ENCODE measurements at places on chromosomes 6 and 20.

GRCh38 chr6:91437315-91437729 is 850.5 kb upstream of the MAP3K7 start:
- no peak for DNase-seq

GRCh38 chr6:169701311-169701953 is 397 bp downstream of the WDR27 start:
- DNase-seq: no peak

- DNase-seq: peak; percentile 29
Observed at GRCh38 chr20:48008850-48009515, 223.7 kb upstream of the SULF2 start.

- DNase-seq: no peak
Observed at GRCh38 chr20:53068241-53068640, 96.1 kb downstream of the TSHZ2 start.

- no peak for DNase-seq
Observed at GRCh38 chr6:107807196-107807811, 16.8 kb downstream of the SCML4 start.

DNA sequence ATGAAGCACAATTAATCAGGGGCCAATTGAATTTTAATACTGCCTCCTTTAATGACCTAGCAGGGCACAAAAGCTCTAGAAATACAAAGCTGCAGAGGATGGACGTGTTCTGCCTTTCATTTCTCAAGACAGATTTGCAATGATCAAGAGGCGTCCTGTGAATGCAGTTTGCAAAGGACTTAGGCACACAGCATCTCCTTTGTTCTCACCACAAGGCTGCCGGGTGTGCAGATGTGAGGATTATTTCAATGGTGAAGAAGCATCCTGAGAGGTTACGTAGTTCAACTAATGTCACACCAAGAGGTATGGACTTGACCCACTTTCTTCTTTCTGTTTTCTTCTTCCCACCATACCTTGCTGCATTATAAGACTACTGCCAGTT is 42.9 kb upstream of the SPTLC3 start:
- DNase-seq: no peak

DNA sequence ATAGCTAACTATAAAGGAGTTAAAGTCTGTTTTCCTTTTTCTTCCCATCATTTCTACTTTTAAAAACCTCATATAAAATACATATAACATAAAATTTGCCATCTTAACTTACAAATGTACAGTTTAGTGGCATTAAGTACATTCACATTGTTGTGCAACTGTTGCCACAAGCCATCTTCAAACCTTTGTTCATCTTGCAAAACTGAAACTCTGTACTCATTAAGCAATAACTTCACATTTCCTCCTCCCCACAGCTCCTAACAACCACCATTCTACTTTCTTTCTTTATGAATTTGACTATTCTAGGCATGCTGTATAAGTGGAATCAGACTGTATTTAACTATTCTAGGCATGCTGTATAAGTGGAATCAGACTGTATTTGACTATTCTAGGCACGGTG is 4.5 kb downstream of the CCDC170 start:
- peak; percentile 52 for DNase-seq

- DNase-seq: peak; percentile 58
Observed at GRCh38 chr6:14276667-14277404, 159.3 kb downstream of the CD83 start.

- peak; percentile 22 for DNase-seq
Observed at GRCh38 chr6:42599558-42599957, 35.7 kb downstream of the UBR2 start.

DNA sequence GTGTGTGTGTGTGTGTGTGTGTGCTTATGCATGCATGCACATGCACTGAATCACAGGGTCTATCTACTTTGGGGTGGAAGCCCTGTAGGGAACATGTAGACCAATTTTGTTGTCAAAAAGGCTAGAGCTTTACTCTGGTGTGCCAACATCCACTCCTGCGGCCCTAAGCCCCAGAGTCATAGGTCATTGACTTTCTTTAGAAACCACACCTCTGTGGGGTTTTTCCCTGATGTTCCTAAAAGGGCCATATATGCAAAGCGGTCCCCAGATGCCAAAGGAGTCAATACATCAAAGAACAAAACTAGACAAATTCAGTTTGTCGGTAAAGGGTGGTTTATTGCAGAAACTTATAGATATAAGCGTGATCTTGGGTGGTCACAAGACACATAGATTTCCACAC is 29.8 kb upstream of the SLC2A12 start:
- no peak for DNase-seq

GRCh38 chr6:21915707-21916260 is 322.2 kb downstream of the SOX4 start:
- DNase-seq: peak; percentile 26

- DNase-seq: no peak
Observed at GRCh38 chr6:153580776-153581175, 449.7 kb upstream of the RGS17 start.

DNA sequence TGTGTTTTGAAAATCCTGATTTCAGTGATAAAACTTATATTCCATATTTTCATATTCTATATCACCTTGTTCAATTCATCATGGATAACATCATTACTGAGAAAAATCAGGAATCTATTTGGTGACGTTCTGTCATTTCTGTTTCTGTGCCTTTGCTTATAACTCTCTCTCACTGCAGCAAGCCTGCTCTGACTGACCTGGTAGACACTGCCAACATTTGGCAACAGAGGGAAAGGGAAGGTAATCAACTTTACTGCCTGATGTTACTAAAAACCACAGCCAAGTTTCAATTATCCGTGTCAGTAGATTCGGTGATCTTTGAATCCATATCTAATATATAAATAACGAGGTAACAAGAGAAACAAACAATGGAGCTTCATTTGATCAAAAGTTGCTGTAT is 501.9 kb downstream of the LMBRD1 start:
- no peak for DNase-seq

DNA sequence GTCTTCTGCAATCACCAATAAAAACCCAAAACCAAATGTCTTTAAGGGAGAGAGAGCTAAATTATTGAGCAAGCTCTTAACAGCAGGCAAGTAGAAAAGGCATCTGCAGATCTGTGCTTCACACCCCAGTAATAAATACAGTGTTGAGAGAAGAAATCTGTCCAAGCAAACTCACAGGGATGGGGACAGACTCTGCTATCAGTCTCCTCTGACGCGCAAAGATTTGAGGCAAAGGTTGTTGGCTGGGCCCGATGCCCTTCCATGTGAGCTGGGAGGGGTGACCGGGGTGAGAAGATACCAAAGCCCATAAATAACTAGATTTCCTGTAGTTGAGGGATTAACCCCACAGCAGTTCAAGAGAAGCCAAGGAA is 315.2 kb upstream of the SOX4 start:
- DNase-seq: no peak

DNA sequence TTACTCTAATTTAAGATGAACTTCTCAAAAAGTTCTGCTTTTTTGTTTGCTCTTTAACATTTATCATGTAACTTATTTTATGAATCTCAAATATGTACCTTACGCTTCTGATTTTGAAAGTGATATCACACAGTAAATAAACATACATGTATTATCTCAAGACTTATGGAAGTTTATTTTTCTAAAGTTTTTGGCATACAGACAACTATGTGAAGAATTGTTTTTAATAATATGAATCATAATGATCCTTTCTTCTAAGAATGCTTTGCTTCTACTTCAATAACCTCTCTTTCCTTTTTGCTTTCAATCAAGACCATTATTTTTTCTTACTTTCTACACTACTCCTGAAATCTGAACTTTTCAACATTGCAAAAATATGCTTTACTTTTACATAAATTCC is 816.4 kb downstream of the EYS start:
- DNase-seq: peak; percentile 86

DNA sequence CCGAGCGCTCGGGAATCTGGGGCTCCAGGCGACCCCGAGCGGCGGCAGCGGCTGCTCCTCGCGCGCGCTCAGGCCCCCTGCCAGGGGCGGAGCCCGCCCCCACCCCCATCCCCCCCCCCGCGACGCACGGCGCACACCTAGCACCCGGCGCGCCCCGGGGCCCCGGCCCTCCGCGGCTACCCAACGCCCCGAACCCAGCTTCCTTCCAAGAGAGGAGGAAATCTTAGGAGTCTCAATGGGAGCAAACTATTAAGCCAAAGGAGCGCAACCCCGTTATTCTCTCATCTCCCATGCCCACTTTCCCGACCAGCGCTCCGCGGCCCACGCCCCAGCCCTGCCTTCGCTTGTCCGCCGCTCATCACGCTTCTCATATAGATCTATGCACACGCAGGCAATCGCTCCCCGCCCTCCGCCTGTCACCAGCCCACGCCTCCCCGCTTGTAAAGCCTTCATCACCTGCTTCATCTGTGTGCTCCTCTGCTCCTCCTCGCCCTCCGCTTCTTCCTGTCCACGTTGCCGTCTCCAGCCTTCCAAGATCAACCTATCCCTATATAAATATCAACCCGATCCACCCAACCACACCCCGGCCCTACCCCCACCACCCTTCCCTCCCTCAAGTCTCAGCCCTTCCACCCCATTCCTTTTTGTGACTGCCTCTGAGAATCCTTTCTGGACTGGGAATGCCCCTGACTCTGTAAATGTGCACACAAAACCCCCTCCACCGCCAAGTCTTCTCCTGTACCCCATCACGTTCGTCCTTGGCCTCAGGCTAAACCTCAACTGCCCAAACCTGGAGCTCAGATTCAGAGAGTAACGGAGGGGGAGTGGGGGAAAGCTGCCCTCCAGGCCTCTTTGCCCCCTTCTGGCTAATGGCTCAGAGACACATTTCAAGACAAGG is at the start of gene DLK2:
TSS of gene DLK2 (minus strand) at position 18 of the 898 bp plus-strand sequence. CDS start 723 bp downstream, outside the sequence.
- no peak for DNase-seq

GRCh38 chr6:40874495-40874894 is 164.5 kb downstream of the UNC5CL start:
- DNase-seq: peak; percentile 3

- peak; percentile 22 for DNase-seq
Observed at GRCh38 chr6:129812145-129812777, 48.9 kb downstream of the TMEM244 start.

- no peak for DNase-seq
Observed at GRCh38 chr6:7236306-7237209, 76.4 kb downstream of the SSR1 start.

DNA sequence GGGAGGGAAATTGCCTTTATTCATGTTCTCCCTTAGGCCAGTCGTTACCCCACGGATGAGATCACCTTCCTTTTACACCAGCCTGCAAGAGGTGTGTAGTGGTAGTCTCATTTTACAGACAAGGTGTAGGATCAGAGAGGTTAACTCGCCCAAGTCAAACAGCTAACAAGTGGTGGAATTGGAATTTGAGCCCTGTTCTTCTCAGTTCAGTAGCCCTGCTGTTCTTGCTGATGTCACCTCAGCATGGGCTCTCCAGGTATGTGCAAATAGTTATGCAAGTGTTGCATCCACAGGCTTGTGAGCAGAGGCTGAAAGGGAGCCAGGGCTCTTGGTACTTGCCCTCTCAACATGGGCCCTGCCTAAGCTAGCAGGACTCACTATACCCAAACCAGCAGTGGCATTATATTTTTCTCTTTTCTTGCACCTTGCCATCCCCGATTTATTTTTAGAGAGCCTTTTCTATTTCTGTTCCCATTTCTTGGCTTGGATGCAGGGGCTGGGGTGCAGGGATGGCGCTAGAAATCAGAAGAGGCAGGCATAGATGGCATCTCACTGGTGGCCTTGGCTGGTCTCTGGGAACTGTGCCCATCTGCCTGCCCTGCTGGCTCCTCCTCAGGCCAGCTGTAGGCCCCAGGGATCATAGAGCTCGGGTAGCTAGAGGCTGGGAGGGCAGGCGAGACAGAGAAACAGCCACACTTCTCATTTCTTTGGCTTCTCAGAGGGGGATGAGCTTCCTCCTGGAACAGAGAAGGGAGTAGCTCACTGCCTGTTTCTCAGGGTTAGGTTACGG is 18.2 kb downstream of the PPARD start:
- DNase-seq: peak; percentile 90

- DNase-seq: no peak
Observed at GRCh38 chr6:26030716-26031115, 56.5 kb upstream of the HFE start.

- no peak for DNase-seq
Observed at GRCh38 chr6:126531840-126532239, 191.9 kb downstream of the CENPW start.

GRCh38 chr6:83592770-83593394 is 80.5 kb downstream of the PRSS35 start:
- peak; percentile 42 for DNase-seq

- DNase-seq: peak; percentile 52
Observed at GRCh38 chr6:33207552-33208090, 679 bp upstream of the RING1 start.

- DNase-seq: no peak
Observed at GRCh38 chr6:134119486-134119885, 67.1 kb upstream of the SLC2A12 start.

- no peak for DNase-seq
Observed at GRCh38 chr20:38640521-38640920, 38.9 kb downstream of the ARHGAP40 start.

DNA sequence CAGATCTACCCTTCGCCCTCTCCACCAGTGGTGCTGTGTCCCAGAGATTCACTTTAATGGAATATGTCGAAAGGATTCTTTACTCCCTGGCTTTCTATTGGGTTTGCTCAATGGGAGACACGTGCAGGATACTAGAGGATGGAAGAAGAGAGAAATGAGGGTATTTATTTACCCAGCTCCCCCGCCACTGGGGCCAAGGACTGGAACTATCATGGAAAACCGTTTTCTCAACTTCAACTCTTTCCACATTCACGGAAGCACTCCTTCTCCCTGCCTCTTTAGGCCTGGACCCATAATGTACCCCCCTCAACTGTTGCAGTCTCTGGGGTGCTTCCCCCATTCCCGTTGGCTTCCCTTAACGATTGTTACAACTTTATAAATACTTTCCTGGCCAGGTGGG is 26.6 kb upstream of the RALY start:
- no peak for DNase-seq

DNA sequence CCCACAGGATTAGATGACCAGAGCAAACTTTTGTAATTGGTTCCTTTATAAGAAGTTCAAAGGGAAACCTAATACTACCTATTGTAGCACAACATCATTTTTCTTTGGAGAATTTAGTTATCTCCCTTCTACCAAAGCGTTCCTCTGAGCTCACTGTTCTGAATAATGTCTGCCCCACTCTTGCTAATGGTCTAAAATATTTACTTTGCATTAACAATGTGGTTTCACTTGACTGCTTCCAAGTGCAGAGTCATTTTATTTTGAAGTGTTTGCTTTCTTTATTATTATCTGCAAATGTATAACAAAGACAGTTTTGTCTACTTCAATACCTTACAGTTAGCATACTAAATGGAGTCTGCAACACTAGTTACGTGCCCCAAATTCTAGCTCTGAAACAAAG is 15.0 kb downstream of the TRAPPC3L start:
- no peak for DNase-seq

- no peak for DNase-seq
Observed at GRCh38 chr20:37968841-37969401, 64.3 kb downstream of the TTI1 start.

DNA sequence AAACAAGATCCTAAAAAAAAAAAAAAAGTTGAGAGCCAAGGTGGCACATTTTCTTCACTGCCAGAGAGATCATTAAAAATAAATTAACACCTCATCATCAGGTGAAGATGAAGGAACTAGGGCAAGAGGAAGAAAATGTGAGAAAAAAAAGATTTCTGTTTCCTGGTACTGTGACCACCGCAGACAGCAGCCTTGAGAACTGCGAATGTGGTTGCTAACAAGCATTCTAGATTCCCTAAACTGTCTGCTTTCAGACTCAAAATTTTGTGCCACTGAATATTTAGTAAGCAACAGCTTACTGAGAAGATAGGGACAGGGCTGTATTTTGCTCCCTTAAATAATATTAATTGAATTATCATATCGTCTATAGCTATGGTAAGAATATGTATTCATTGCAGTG is 24.1 kb upstream of the MBOAT1 start:
- no peak for DNase-seq

Data from choroid plexus epithelial cell (primary cell).